IMR-90 (cell line): ENCODE measurements at places on chromosomes 6 and 20. TPM values are rescaled to one million over a fixed set of nuclear protein-coding genes. Genes with fewer than 3 reads are reported as not detected.

DNA sequence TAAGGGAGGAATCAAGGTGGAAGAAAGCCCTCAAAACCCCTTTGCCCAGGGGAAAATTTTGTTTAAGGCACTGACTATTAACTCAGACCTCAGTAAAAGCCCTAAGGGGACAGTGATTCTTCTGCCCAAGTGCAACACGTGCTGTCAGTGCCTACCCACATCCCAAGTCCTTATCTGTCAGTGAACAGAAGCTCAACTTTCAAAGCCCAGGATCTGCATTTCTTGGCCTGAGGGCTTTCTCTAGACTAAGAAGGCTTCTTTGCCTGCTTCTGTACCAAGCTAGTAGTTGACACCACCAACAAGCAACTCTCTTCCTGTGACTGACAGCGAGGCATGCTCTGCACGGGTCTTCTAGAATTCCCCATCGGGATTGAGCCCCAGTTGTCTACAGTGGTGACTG, 416.0 kb upstream of the SPTLC3 start:
- DNase-seq, result no peak

- no peak for DNase-seq
Observed at GRCh38 chr20:39025883-39026282, 63.7 kb downstream of the DHX35 start.

GRCh38 chr6:14053811-14054210, 63.8 kb upstream of the CD83 start:
- peak; percentile 48 for DNase-seq

- DNase-seq, result peak; percentile 61
Observed at GRCh38 chr6:31079656-31080261, 32.6 kb downstream of the C6orf15 start.

GRCh38 chr20:9348747-9349146, 165.6 kb upstream of the LAMP5 start:
- peak; percentile 41 for DNase-seq

Gene BEND6
- 9.7 and 10.6 TPM in 2 replicates for total RNA-seq

Gene CD2AP
- total RNA-seq, result 7.5 and 18.3 TPM in 2 replicates

Gene EEF1A2
- total RNA-seq, result 1.3 and 2.2 TPM in 2 replicates
